Pancreas (tissue), 10 donors: ENCODE measurements at places on chromosomes 11 and 22. TPM values are rescaled to one million over a fixed set of nuclear protein-coding genes. Genes with fewer than 3 reads are reported as not detected.

SLC22A8 gene
- polyA plus RNA-seq: not detected

DNA sequence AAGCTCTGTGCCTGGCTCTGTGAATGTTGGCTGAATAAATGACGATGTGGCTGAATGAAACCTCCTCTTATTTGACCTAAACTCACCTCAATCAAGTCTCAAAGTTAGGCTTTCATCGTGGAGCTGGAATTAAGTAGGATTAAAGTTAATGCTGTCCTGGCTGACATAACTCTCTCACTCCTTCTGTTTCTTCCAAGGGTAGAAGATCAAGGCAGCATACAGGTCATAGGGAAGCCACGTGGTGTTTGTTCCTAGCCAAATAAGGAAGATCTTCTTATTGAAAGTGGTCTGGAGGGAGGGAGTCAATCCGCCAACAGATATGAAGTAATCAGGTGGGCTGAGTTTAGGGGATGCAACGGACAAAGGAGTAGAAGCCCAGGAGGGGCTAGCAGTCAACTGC is 59.5 kb downstream of the TRIM29 start:
- DNase-seq: no peak
- H3K36me3 ChIP-seq: no peaks in the 10 kb centered on the region
- no peaks in the 10 kb centered on the region for H3K27me3 ChIP-seq
- no peaks in the 10 kb centered on the region for H3K4me1 ChIP-seq
- H3K4me3 ChIP-seq: no peak overlapping the region
- H3K27ac ChIP-seq: no peak overlapping the region

LDHAL6A gene
- polyA plus RNA-seq: 0.02 TPM

GRCh38 chr11:14418801-14419417 is 59.9 kb upstream of the RRAS2 start:
- no peaks in the 10 kb centered on the region for H3K36me3 ChIP-seq
- no peaks in the 10 kb centered on the region for H3K27me3 ChIP-seq
- no peak for DNase-seq
- H3K27ac ChIP-seq: no peak overlapping the region

- no peaks in the 10 kb centered on the region for H3K36me3 ChIP-seq
- DNase-seq: no peak
- H3K27me3 ChIP-seq: no peaks in the 10 kb centered on the region
- no peak overlapping the region for H3K4me3 ChIP-seq
Measured at GRCh38 chr11:16358726-16359125, 2.4 kb upstream of the SOX6 start.

DNA sequence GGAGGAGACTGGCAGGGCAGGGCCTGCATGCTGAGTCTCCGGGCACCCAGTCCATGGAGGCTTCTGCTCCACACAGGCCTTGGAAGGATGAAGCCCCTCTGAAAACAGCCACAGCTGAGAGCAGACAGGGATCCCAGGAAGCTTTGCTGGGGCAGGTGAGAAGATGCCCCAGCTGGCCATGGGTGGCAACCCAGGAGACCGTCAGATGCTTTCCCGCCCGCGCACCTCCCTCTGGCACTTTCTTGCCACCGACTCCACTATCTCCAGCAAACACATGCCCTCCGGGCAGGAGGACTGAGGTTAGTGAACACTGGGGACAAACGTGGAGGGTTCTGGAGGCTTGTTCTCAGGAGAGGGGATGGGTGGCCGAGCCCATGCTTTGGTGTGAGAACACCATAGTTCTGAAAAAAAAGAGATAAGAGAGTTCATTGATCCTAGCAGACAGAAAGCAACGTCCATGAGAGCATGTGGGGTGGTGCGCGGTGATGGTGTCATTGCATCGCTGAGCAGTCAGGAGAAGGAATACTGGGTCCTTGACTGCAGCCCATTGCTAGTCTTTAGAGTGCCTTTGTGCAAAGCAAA is 2.3 kb downstream of the C1QTNF6 start:
- H3K4me3 ChIP-seq: no peak overlapping the region
- H3K36me3 ChIP-seq: no peaks in the 10 kb centered on the region
- H3K4me1 ChIP-seq: no peaks in the 10 kb centered on the region
- no peak overlapping the region for H3K27ac ChIP-seq
- peak; percentile 30 for DNase-seq
- H3K27me3 ChIP-seq: no peaks in the 10 kb centered on the region
